ENCODE measurements at places on chromosomes 16 and 17. TPM values are rescaled to one million over a fixed set of nuclear protein-coding genes. Genes with fewer than 3 reads are reported as not detected.

DNA sequence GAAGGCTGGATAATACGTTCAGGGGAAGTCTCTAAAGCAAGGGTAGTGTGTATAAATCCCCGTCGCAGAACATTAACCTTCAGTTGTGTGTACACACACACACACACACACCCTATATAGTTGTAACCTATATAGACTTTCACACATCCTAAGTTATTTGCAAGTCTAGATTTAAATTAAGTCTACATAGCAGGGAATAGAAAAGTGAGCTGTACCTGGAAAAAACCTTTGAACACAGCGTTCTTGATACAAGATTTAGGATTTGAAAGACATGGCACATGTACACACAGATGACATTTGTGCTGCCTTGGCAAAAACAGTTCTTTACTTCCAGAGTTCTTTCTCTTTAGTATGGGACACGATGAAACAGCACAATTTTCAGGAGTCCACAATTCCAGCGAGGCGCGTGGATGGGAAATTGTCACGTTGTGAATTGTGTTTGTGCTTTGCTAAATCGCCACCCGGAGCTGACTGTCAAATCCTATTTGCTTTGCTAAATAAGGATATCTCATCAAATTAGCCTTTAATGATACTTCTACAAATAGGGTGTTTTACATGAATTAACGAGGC, 233.9 kb downstream of the MRTFB start:
- H3K27me3 ChIP-seq: no peaks in the 10 kb centered on the region
- H3K4me3 ChIP-seq: peak overlapping the region; percentile 91
- H3K36me3 ChIP-seq: no peaks in the 10 kb centered on the region
- H3K4me1 ChIP-seq: peaks cover 39% of the 10 kb centered on the region

DNA sequence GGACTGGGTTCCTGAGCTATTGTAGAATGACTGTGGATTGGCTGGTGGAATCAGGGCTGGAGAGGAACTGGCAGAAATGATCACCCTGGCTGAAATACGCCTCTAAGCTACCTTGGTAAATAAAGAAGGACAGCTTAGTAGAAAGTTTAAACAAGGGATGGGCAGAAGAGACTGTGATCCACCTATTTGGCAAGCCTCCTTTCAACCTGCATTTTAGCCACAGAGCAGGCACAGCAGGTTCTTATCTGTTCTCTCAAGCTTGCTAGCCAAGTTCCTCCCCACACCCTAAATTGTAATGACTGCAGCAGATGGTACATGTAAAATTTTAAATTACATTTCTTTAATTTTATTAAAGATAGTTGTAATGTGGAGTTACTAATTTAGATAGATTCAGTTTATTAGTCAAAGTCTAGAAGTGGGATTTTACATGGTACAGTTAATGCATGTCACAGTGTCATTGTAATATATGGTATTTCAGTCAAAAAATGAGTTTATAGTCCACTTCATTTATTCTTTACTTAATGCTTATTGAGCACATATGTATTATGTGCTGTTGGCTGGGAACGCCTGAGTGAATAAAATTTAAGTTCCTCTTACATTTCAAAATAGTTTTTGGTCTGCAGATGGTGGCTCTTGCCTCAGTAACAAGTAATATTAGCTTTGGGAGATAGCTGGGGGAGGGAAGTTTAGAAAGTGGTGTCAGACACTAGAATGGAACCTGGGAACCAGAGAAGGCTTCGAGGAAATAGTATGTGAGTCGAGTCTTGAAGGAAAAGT, 11.2 kb downstream of the EPN2 start:
- no peaks in the 10 kb centered on the region for H3K36me3 ChIP-seq
- no peaks in the 10 kb centered on the region for H3K27me3 ChIP-seq
- no peak overlapping the region for H3K4me3 ChIP-seq
- H3K4me1 ChIP-seq: no peaks in the 10 kb centered on the region

DNA sequence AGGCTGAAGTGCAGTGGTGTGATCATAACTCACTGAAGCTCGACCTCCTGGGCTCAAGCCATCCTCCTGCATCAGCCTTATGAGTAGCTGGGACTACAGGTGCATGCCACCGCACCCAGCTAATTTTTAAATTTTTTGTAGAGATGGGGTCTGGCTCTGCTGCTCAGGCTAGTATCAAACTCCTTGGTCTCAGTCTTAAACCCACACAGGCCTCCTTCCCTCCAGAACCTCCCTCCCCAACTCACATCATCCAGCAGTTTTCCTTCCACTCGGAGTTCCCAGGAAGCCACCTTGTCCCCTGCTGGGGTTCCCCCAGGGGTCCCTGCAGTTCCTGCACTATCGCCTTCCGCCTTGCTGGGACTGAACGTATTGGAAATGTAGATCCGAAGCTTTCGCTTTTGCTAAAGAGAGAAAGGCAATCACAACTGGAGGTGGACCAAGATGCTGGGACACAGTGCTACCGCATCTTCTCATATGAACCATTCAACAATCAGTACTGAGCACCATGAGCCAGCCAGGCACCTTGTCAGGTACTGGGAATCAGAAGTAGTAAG, 7.2 kb downstream of the SMARCD2 start:
- H3K4me3 ChIP-seq: no peak overlapping the region
- no peak for DNase-seq
- H3K4me1 ChIP-seq: peaks cover 6% of the 10 kb centered on the region
- H3K27ac ChIP-seq: no peak overlapping the region
- H3K36me3 ChIP-seq: peaks cover 43% of the 10 kb centered on the region
- no peaks in the 10 kb centered on the region for H3K27me3 ChIP-seq

DNA sequence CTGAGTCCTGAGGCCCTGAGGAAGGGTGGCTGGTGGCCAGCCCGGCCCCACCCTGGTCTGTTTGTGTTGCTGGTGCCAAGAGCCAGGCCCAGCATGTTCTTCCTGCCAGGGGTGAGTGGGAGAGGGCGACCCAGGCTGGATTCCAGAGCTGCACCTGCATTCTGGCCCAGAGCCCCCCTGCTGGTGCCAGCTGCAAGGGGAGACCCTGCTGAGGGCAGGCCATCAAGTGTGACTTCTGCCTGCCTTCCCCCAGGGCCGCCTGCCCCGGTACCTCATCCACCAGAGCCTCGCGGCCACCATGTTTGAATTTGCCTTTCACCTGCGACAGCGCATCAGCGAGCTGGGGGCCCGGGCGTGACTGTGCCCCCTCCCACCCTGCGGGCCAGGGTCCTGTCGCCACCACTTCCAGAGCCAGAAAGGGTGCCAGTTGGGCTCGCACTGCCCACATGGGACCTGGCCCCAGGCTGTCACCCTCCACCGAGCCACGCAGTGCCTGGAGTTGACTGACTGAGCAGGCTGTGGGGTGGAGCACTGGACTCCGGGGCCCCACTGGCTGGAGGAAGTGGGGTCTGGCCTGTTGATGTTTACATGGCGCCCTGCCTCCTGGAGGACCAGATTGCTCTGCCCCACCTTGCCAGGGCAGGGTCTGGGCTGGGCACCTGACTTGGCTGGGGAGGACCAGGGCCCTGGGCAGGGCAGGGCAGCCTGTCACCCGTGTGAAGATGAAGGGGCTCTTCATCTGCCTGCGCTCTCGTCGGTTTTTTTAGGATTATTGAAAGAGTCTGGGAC, 2.4 kb upstream of the TCAP start:
- peaks cover 21% of the 10 kb centered on the region for H3K36me3 ChIP-seq
- H3K4me1 ChIP-seq: peaks cover 6% of the 10 kb centered on the region
- DNase-seq: no peak

GRCh38 chr17:2211661-2212399, 91.8 kb downstream of the SMG6 start:
- H3K4me3 ChIP-seq: no peak overlapping the region
- DNase-seq: no peak

DNA sequence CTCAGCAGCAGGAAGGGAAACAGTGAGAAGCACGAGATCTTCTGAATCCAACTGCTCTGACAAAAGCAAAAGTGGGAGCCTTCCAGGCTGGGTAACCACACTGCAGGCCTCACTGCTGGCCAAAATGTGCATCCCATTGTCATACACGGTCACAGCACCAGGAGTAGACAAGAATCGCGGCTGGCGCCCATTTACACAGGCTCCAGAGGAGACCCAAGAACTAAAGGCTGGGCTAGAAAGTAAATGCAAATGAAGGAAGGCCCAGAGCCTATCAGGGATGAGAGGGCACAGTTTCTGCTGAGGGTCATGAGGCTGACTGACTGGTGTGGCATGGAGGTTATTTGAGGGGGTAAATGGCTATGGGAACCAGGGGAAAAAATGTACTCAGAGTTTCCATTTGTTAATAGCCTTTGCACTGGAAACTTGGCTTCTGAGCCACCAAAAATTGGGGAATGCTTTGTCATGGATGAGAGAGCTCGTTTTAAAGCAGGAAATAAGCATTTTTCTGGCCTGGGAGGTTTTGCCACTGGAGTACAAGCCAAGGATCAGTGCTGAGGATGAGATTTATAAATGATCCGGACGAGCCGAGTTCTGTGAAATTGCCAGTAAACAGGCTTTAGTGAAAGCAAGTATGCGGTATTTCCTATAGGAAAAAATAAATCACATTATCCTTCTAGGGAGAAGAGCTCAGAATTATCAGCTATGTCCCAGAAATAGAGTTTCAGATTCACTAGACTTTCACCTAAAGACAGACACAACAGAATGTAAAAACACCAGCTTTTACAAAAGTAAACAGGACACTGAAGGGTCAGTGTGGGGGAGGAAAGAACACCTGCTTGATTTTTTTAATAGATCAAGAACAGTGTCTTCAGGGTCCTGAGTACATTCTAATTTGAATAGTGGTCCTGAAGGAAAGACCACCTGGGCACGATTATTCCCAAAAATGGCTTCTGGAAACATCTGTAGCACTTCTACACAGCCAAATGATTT, 66.9 kb upstream of the GSG1L start:
- no peaks in the 10 kb centered on the region for H3K27me3 ChIP-seq
- DNase-seq: no peak
- peaks cover 35% of the 10 kb centered on the region for H3K36me3 ChIP-seq

DNA sequence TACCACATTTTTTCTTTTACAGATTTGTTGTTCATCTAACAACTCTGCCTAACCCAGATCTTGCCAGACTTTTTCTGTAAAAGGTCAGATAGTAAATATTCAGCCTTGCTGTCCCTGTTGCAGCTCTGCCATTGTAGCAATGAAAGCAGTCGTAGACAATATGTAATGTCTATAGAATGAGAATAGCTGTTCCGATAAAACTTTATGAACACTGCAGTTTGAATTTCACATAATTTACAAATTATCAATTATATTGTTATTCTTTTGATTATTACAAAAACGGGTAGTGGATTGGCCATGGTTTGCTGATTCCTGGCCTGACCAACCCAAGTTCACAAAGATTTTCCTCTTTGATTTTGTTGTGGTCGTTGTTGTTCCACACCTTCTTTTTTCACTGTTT, 2.9 kb downstream of the LRRC37B start:
- 0 out of 2 replicates have a peak overlapping the region, but pooled peaks have one; percentile 49 for H3K4me3 ChIP-seq
- H3K4me1 ChIP-seq: no peaks in the 10 kb centered on the region
- H3K27me3 ChIP-seq: no peaks in the 10 kb centered on the region
- no peak overlapping the region for H3K27ac ChIP-seq

DNA sequence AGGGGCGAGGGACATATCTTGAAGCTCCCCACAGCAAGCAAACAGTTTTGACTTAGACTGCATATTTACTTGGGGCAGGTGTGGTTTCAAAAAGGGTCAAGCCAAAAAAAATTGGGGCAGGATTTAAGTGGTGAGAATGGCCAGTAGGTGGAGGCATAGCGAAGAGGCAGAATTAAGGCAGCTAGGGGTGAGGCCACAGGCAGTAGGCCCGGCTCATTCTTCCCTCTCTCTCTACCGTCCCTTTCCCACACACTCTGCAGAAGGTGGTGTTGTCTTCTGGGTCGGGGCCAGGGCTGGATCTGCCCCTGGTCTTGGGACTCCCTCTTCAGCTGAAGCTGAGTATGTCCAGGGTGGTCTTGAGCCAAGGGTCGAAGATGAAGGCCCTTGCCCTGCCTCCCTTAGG, 2.6 kb downstream of the SHBG start:
- H3K4me1 ChIP-seq: no peaks in the 10 kb centered on the region
- H3K27me3 ChIP-seq: no peaks in the 10 kb centered on the region
- no peak for DNase-seq
- H3K4me3 ChIP-seq: no peak overlapping the region
- no peak overlapping the region for H3K27ac ChIP-seq

GRCh38 chr16:87199901-87200300, 117.3 kb downstream of the C16orf95 start:
- no peak overlapping the region for H3K4me3 ChIP-seq
- no peaks in the 10 kb centered on the region for H3K36me3 ChIP-seq
- no peak for DNase-seq

DNA sequence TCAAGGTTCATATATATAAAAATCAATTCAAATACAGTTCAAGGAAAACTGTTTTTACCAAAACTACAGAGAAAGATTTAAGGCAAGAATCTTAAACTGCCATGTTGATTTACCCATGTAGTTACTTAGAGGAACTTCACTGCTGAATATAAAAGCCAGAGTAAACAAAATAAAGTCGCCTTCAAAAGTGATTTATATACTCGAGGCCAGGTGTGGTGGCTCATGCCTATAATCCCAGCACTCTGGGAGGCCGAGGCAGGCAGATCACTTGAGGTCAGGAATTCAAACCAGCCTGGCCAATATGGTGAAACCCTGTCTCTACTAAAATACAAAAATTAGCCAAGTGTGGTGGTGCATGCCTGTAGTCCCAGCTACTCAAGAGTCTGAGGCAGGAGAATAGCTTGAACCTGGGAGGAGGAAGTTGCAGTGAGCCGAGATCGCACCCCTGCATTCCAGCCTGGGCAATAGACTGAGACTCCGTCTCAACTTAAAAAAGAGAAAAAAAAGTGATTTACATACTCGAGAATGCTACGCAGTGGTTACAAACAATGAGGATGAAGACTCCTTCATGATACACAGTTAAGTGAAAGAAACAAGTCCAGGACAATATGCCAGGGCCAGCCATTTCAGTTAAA, 54.1 kb upstream of the CNEP1R1 start:
- peaks cover 10% of the 10 kb centered on the region for H3K27me3 ChIP-seq
- H3K36me3 ChIP-seq: no peaks in the 10 kb centered on the region
- no peaks in the 10 kb centered on the region for H3K4me1 ChIP-seq
- H3K27ac ChIP-seq: no peak overlapping the region

DNA sequence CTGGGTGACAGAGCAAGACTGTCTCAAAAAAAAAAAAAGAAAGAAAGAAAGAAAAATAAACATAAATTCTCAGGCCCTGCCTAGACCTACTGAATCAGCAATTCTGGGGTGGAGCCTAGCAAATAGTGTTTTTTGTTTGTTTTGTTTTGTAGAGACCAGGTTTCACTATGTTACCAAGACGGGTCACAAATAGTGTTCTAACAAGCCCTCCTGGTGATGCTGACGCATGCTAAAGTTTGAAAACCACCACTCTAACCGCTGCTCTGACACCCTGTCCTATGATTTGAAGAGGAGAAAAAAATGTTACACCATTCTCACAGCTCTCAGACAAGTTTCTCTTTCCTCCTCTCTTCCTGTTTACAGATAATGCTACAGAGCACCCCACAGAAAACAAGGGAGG, 1.5 kb downstream of the MRPL10 start:
- peaks cover 9% of the 10 kb centered on the region for H3K4me1 ChIP-seq
- DNase-seq: no peak
- no peaks in the 10 kb centered on the region for H3K27me3 ChIP-seq
- H3K4me3 ChIP-seq: peak overlapping the region; percentile 97
- H3K27ac ChIP-seq: 0 out of 2 replicates have a peak overlapping the region, but pooled peaks have one; percentile 8

GRCh38 chr17:49218941-49219913, 8.7 kb downstream of the ABI3 start:
- peak overlapping the region; percentile 77 for H3K27ac ChIP-seq
- H3K27me3 ChIP-seq: no peaks in the 10 kb centered on the region
- H3K4me3 ChIP-seq: peak overlapping the region; percentile 25
- H3K4me1 ChIP-seq: peaks cover 74% of the 10 kb centered on the region
- DNase-seq: peak; percentile 76

The ARL4D gene
- total RNA-seq: 1.2 TPM

The PRAC2 gene
- not detected for total RNA-seq
